Amygdala (tissue), 56 donors: ENCODE measurements at places on chromosomes 3 and 15.

- no peak for DNase-seq
These were observed 3.8 kb upstream of the USP3 start for GRCh38 chr15:63500265-63501250.

- DNase-seq, result no peak
These were observed 48.6 kb downstream of the KLF15 start for GRCh38 chr3:126308394-126309125.

DNA sequence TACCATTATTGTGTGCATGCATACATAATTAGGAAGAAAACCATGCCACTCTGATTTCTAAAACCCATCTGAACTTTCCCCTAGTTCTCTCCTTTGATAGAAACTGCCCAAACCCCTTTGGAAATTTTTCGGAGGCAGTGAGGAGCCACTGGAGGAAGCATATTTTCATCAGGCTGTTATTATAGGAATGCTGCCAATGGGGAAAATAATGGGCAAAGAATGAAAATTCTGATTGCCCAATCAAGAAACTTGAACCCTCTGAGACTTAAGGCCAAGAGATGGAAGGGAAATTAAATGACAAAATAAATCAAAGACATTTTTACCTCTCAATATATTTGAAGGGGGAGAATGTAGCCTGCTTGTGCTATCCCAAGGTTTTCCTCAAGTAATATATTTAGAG is 376.0 kb upstream of the PDZRN3 start:
- DNase-seq, result no peak

- no peak for DNase-seq
These were observed 41.4 kb downstream of the SLC30A4 start for GRCh38 chr15:45481135-45481534.

DNA sequence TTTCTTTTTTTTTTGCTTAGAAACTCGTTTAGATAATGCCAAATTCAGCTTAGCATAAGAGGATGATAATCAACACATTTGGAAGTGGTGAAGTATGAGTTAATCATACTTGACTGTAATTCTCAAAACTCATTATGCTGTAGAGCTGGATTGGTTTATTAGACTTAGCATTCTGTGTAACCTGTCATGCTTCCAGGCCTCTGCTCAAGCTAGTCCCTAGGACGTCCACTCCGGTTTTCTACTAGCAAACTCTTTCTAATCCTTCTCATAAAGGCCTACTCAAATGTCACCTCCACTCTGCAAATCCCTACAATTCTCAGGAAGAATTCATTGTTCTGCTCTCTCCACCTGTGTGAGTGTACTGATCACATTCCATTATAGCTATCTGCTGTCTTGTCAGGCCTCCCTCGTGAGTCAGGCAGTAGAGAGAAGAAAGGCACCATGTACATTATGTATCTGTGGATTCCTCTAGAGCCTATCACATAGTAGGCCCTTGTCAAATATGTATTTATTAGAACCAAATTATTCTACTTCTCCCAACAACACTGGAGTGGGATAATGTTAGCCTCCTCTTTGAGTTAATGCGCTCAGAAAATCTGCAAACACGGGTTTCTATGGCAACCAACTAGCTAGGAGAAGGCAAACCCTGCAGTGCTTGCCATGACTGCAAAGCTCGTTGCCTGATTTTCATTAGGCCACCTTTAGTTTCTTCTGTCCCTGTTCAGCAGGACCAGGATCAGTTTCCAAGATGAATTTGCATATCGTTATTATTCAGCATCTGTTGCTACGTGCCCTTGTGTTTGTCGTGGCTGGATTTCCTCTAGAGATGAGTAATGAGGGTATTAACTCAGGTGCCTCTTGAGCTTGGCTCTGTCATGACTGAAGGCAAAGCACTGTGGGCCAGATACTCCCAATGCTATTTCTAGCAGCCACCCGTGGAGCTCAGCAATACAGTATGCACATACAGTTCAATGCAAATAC is 30.7 kb downstream of the ATP13A5 start:
- peak; percentile 29 for DNase-seq

- DNase-seq, result no peak
These were observed 37.6 kb upstream of the ANKRD34C start for GRCh38 chr15:79244876-79245275.

DNA sequence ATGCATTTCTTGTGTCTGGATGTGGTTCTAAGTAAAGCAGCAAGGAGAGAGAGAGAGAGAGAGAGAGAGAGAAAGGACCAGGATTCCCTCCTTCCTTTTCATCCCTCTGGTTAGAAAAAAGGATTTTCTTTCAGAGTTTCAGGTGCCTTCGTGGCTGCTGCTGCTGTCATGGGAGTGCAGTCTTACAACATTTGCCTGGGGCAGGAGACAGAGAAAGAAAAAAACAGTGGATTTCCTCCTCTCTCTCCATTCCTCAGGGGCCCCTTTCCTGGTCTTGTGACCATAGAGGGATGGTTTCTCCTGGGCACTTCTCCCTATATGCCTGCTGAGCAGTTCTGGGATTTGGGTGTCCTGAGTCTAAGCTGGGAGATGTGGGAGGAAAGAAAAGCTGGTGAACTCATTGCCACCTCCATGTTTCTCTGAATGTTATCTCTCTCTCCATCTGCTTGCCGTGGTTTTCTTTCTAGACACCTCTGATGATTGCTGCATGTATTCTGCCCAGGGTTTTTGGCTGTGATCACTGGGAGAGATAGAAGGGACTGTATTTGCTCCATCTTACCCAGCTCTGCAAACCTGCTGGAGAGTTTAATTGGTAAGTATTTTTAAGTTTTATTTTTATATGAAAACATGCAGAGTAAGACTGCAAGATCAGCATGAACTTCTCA is 142.4 kb upstream of the RGMA start:
- no peak for DNase-seq

- no peak for DNase-seq
These were observed 519.8 kb upstream of the MDFIC2 start for GRCh38 chr3:70832089-70832833.

- no peak for DNase-seq
These were observed 19.6 kb downstream of the DYNC1LI1 start for GRCh38 chr3:32551087-32551486.

DNA sequence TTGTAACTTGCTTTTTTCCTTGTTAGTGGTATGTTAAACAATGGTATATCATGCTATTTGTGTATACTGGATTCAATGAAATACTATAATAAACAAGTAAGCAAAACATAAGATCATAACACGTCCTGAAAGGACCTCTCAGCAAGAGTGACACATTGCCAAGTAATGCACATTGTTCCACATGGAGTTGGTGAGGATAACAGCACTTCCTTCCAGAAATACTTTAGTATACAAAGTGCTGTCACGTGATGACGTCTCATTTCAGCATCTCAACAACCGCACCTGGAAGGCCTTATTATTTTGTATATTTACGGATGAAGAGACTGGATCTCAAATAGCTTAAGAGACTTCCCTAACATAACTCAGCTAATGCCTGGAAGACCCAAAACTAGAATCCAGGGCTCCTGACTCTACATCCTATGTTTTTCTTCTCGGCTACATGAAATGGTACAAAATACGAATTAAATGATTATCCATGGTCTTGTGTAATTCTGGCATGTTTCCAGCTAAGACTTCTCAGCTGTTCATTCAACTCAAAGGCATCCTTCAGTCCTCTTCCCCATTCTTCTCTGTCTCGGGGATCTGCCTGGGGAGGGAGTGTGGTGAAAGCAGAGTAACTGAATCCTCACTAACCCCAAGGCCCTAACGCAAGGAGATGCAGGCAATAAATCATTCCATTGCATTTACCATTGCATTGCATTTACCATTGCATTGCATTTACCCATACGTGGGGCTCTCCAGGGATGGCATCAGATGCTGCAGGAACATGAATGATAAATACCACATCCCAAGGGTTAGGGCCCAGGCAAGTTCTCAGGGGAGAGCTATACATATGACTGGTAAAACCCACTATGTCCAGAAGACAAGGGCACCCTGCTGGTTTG is 79.2 kb downstream of the LIPC start:
- DNase-seq, result no peak

GRCh38 chr3:112579232-112579631 is 17.4 kb downstream of the SLC35A5 start:
- DNase-seq, result no peak

DNA sequence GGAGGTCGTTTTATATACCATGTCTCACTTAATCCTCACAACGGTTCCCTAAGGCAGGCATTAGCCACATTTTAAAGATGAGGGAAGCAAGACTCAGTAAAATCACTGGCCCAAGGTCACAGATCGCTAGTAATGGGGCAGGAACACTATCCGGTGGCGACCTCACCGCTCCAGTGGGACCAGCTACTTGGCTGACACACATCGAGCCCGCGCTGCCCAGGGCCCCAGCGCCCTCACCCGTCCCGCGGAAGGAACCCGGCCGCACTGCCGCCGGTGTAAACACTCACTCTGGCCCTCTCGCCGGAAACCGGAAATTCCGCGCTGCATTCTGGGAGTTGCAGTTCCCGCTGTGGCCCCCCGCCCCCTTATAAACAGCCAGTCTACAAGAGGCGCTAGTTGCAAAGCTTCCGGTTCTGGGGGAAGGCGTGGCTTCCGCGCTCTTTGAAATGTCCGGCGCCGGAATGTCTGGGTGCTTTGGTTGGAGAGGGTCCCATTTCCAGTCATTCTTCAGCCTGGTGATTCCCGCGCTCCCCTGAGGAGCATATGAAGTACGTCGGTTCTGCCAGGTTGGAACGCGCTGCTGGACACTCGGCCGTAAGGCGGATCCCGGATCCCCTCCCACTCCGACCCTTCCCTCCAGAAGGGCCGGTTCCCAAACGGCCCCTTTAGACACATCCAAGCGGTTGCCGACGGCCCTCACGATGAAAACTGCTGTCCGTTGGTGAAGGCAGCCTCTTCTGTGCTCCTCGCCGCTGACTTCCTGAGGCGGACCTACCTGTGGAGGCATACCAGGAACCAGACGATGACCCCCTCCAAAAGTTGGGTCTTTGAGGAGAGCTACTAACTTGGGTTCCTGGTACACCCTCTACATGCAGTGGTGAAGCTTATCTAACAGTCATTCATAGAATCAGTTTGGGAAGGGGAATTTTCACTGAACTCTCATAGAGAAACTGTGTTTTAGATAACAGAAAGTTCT is at the start of gene UBL7:
TSS of gene UBL7 (minus strand) at position 290 of the 976 bp plus-strand sequence. CDS start 2,293 bp downstream, outside the sequence.
- peak; percentile 92 for DNase-seq

DNA sequence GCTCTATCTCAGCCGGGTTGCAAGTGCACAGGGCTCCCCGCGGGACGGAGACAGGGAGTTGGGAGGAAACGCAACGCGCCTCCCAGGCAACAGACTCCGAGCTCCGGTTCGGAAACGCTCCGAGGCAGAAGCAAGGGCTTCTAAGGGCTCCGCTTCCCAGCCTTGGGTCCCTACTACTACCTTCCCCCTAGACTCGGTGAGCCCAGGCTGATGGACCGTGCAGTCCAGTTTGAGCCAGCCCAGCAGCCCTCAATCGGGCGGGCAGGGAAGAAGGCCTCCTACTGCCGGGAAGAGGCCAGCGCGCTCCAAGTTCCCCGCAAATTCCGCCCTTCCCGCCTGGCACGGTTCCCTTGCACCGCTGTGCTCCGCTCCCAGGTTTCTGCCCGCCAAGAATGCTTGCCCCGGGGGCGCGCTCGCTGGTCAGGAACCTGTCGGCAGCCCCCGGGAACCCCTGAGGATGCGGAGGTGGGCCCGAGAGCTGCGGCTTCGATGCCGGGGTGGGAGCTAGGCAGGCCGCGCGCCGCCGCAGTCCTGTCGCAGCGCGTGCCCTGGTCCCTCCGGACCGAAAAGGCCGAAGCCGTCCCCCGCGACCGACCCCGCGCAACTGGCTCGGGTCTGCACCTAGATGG is 728 bp downstream of the TRANK1 start:
- peak; percentile 36 for DNase-seq

DNA sequence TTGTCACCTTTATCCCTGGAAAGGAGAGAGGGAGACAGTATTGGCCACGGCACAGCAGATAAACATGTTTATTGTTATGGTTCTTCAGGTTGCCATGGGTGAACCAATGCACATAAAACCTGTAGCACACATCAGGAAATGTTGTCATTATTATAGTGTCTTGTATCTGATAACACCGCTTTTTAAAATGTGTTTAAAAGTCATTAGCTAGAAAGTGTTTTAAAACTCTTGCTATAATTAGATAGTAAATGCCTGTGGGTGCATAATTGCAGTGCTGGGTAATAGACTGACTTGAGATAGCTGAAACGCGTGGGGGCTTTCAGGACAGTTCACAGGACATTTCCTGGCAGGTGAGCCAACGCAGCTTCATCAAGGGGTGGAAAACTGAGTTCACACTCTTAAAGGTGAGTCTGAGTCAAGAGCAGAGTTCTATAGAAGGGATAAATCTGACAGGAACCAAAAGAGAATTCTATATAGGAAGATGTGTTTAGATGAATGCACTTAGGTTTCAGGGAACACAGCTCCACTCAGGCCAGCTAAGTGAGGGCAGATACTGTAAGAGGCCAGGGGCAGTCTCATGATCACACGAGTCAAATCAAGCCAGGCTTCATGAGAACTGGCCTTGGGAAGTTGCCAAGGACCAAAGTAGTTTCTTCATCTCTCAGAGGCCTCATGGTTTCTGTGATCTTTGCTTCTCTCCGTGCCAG is 35.6 kb upstream of the PPP4R2 start:
- no peak for DNase-seq

DNA sequence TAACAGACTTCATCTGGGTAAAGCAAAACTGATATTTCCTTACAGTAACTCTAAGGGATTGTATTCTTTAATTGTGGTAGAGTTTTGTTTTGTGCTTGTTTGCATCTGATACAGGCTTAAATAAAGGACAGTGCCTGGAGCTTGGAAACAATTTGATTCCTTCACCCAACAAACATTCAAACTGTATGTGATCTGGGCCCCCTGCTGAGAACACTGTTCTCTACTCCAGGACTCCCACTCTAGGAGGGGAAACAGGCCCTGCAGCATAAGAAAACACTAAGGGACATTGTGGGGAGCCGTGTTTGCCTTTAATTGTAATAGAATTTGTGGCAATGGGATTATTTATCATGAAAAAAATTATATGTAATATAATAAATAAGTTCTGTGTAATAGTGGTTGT is 56.9 kb downstream of the CTDSPL start:
- no peak for DNase-seq

GRCh38 chr3:166580561-166580960 is 743.3 kb upstream of the BCHE start:
- no peak for DNase-seq

DNA sequence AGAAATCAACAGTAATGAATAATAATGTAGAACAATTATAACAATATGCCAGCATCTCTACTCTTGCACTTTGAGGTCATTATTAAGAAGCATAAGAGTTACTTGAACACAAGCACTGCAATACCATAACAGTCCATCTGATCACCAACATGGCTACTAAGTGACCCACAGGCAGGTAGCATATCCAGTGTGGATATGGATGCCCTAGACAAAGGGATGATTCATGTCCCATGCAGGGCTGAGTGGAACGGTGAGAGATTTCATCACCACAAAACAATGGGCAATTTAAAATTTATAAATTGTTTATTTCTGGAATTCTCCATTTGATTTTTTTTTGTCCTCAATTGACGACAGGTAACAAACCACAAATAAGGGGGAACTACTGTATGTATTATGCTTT is 107.7 kb upstream of the TSC22D2 start:
- no peak for DNase-seq

- DNase-seq, result peak; percentile 16
These were observed 30.3 kb downstream of the ARL14 start for GRCh38 chr3:160707187-160707794.

DNA sequence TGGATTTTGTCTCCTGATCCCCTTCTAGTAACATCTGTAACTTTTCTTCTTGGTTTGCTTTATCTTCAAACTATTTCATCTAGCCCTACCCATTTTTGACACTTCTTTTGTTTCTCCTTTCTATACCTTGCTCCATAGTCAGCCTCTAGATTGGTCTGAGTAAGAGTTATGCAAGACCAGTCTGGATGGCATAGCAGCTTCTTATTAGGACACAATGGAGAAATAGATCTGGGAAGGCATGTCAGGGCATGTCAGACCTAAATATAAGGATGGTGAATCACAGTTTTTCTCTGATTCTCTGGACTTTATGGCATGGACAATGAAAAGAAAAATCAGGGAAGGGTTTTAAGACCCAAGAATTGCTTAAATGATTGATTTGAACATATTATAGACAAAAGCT is 452.5 kb downstream of the RAP2B start:
- DNase-seq, result no peak
